Neuronal stem cell (in vitro differentiated cells): ENCODE measurements at places on chromosomes 1 and 21.

- H3K4me1 ChIP-seq: no peaks in the 10 kb centered on the region
- H3K27me3 ChIP-seq: no peaks in the 10 kb centered on the region
- H3K4me3 ChIP-seq: no peak overlapping the region
- H3K27ac ChIP-seq: no peak overlapping the region
Observed at GRCh38 chr21:20944139-20944538, 54.1 kb upstream of the NCAM2 start.

- H3K4me3 ChIP-seq: no peak overlapping the region
- no peaks in the 10 kb centered on the region for H3K27me3 ChIP-seq
- no peak overlapping the region for H3K27ac ChIP-seq
- H3K4me1 ChIP-seq: no peaks in the 10 kb centered on the region
- H3K36me3 ChIP-seq: peaks cover 11% of the 10 kb centered on the region
Observed at GRCh38 chr1:114764689-114765088, 6.9 kb upstream of the CSDE1 start.

GRCh38 chr21:45867671-45868081, 113.9 kb upstream of the COL6A1 start:
- no peaks in the 10 kb centered on the region for H3K27me3 ChIP-seq
- peaks cover 5% of the 10 kb centered on the region for H3K4me1 ChIP-seq
- H3K36me3 ChIP-seq: no peaks in the 10 kb centered on the region
- H3K27ac ChIP-seq: no peak overlapping the region
- H3K4me3 ChIP-seq: no peak overlapping the region

GRCh38 chr1:151639466-151639865, 27.6 kb downstream of the SNX27 start:
- no peak overlapping the region for H3K27ac ChIP-seq
- no peaks in the 10 kb centered on the region for H3K36me3 ChIP-seq
- H3K4me1 ChIP-seq: peaks cover 4% of the 10 kb centered on the region
- H3K4me3 ChIP-seq: no peak overlapping the region
- no peak for DNase-seq
- H3K27me3 ChIP-seq: no peaks in the 10 kb centered on the region

DNA sequence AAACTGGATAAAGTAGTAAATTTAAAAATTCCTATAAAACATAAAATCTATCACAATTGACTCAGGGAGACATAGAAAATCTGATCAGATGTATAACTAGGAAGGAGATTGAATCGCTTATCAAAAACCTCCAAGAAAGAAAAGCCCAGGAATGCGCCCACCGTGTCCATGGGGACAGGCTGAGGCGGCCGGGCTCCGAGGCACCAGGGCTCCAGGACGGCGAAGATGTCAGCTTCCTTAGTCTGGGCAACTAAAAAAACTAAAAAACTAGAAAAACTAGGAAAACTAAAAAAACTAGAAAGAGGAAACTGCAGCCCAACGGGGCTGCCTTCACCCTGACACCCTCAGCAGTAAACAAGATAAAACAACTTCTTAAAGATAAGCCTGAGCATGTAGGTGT, 229.0 kb upstream of the RAB4A start:
- no peak overlapping the region for H3K27ac ChIP-seq
- H3K4me1 ChIP-seq: peaks cover 2% of the 10 kb centered on the region
- DNase-seq: no peak
- H3K36me3 ChIP-seq: no peaks in the 10 kb centered on the region
- H3K4me3 ChIP-seq: no peak overlapping the region

DNA sequence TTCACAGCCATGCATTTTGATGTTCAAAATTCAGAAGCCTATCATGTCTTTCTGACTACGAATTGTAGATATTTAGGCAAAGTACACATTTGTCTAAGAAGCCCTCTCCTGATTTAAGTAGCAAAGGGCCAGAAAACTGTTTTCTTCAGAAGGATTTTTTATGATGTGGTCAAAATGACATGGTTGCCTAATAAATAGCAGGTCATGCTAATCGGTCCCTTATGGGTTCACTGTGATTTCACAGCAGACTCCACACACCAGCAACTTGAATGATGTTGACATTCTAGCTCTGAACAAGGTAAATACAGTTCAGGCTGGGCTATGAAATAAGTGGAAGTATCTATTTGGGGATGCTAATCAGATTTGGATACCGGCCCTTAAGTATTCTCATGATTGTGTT, 178.7 kb upstream of the DPYD start:
- DNase-seq: no peak
- H3K27me3 ChIP-seq: no peaks in the 10 kb centered on the region
- no peak overlapping the region for H3K4me3 ChIP-seq
- H3K27ac ChIP-seq: no peak overlapping the region

GRCh38 chr1:36804669-36805314, 229.5 kb downstream of the GRIK3 start:
- DNase-seq: no peak
- peaks cover 16% of the 10 kb centered on the region for H3K27me3 ChIP-seq
- no peak overlapping the region for H3K4me3 ChIP-seq

DNA sequence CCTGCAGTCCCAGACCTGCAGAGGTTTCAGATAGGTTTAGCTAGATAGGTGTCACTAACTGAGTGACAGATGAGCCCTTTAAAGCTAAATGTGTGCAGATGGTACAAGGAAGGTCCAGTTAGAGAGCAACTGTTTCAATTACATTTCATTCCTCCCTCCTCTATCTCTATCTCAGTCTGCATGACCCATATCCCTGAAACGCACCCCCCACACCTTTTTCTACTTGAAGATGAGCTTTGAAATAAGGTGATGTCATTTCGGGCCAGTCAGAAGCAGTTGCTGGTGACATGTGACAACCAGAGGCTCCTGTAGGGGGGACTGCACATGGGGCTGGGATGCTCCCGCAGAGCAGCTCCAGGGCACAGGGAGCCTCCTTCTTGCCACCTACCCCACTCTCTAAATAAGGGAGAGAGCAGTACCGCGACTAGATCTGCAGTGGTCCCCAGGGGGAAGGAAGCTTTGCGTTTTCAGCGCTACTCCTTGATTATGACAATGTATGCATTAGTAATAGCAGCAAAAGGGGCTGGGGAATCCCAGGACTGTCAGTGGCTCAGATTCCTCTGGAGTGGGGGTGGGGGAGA, 4.3 kb downstream of the ATP8B2 start:
- H3K4me3 ChIP-seq: no peak overlapping the region
- peaks cover 7% of the 10 kb centered on the region for H3K4me1 ChIP-seq
- H3K27me3 ChIP-seq: no peaks in the 10 kb centered on the region

GRCh38 chr1:21931171-21932093, 5.7 kb downstream of the HSPG2 start:
- peaks cover 25% of the 10 kb centered on the region for H3K4me1 ChIP-seq
- no peak overlapping the region for H3K4me3 ChIP-seq
- no peaks in the 10 kb centered on the region for H3K27me3 ChIP-seq
- H3K27ac ChIP-seq: no peak overlapping the region
- H3K36me3 ChIP-seq: peaks cover 6% of the 10 kb centered on the region
- no peak for DNase-seq

GRCh38 chr1:111904478-111905218, 84.8 kb downstream of the KCND3 start:
- peak overlapping the region; percentile 62 for H3K27ac ChIP-seq
- H3K27me3 ChIP-seq: no peaks in the 10 kb centered on the region
- no peak overlapping the region for H3K4me3 ChIP-seq
- DNase-seq: peak; percentile 53
- peaks cover 26% of the 10 kb centered on the region for H3K4me1 ChIP-seq

DNA sequence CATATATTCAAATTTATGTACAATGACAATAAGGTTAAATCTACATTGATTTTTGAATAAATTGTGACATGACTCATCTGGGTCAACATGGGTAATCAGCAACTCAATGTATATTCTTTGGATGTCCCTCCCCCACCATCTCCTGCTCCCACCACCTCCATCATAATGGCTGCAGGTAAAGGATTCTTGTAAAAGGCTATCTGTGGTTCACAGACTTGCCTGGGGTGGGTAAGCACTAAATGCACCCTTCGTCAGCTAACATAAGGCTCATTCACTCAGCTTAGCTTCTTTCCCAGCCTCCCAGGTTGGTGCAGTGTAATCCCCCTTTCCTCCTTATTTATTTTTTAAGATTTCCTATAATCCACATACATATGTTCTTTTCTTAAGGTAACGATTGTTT, 355.7 kb upstream of the DPYD start:
- no peak for DNase-seq
- H3K27ac ChIP-seq: no peak overlapping the region
- no peaks in the 10 kb centered on the region for H3K4me1 ChIP-seq
- no peaks in the 10 kb centered on the region for H3K36me3 ChIP-seq
